ENCODE measurements at places on chromosomes 5 and 9.

DNA sequence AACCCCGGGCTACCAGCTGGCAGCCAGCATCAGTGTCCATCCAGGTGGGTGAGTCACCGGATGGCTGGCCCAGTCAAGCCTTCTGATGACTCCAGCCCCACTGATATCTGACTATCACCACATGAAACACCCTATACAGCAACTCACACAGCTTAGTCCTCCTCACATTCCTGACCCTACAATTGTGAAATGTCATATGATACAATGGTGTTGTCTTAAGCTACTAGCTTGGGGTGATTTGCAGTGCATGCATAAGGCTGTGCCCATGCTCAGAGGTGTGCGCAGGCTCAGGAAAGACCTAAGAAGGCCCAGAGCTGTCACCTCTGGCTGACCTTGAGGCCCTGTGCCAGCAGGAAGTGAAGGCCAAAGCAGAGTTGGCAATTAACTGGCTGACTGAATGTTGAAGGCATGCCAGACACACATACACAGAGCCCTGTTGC is 21.5 kb upstream of the SEMA4D start:
- DNase-seq = no peak

- DNase-seq = no peak
Observed at GRCh38 chr5:139611703-139612584, 36.2 kb upstream of the CXXC5 start.

GRCh38 chr5:93163010-93163663 is 417.9 kb downstream of the NR2F1-AS1 start:
- DNase-seq = no peak

GRCh38 chr5:122957457-122957856 is 79.1 kb downstream of the PPIC start:
- DNase-seq = no peak
